ENCODE measurements at places on chromosomes 3 and 15.

DNA sequence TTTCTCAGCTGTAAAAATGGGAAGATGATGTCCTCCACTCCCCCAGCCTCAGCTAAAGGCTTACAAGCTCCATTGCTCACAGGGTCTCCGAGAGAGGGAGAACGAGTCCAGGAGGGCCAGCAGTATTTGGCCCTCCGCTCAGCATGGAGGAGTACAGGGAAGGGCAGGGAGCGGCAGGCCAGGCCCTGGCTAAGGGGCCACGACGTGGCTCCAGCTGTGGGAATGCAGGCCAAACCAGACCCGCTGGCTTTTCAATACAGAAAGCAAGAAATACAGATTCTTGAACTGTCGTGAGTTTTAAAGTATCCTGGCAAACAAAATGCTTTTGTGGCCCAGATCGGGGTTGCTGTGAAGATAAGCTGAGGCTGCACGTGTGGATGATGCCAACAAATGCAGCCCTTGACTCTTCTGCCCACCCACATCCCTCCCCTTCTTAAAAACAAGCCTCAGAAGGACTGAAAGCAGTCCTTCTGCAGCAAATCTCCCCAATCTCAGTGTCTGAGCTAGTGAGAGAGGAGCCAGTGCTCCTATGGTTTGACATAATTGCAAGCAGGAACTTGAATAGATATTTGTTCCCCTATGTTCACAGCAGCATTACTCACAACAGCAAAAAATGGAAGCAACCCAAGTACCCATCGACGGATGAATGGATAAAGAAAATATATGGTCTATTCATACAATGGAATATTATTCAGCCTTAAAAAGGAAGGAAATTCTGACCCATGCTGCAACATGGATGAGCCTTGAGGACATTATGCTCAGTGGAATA lies 18.5 kb upstream of the FBLN2 start:
- DNase-seq = no peak

- no peak for DNase-seq
Measured at GRCh38 chr3:151769175-151769574, 35.4 kb downstream of the AADACL2 start.

GRCh38 chr3:83457551-83457950 lies 1501.2 kb upstream of the CADM2 start:
- DNase-seq = no peak

- no peak for DNase-seq
Measured at GRCh38 chr3:197350446-197350845, 52.0 kb upstream of the DLG1 start.

- no peak for DNase-seq
Measured at GRCh38 chr3:124078953-124079911, 87.3 kb upstream of the ROPN1 start.

- no peak for DNase-seq
Measured at GRCh38 chr3:170589113-170589512, 3.2 kb upstream of the SLC7A14 start.

DNA sequence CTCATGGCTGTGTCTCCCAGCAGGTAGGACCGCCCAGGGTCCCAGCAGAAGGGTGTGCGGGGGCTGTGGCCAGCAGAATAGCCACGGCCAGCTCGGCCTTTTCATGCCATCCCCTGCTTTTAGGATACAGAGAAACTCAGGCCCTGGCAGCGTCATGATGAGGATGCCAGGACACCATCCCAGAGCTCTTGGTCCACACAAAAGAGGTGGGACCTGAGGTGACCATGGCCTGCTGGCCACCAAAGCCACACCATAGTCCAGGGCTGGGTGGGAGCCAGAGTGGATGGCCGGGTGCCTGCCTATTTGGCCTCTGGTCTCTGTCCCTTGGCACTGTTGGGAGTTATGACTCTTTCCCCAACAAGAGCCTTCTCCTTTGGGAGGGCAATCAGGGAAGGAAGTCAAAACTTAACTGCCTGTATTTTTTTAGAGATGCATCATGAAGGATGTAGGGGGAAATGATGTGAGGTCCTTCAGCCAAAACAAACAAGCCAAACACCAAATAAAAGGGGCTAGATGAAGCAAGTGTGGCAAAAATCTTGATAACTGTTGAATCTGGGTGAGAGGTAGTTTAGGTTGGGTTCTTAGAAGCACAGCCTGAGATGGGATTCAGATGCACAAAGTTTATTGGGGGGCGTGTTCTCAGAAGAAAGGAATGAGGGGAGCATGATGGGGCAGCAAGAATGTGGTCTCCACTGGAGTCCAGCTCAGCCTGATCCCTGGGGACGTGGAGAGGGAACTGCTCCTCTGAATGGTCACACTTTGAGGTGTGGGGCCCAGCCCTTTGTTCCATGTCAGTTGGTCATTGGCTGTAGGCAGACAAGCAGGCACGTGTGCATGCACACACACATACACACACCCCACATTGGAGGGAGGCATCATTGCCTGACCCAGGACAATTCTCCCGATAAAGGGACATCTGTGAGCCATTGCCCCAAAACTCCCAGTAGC lies 33.2 kb downstream of the SMAD6 start:
- no peak for DNase-seq

DNA sequence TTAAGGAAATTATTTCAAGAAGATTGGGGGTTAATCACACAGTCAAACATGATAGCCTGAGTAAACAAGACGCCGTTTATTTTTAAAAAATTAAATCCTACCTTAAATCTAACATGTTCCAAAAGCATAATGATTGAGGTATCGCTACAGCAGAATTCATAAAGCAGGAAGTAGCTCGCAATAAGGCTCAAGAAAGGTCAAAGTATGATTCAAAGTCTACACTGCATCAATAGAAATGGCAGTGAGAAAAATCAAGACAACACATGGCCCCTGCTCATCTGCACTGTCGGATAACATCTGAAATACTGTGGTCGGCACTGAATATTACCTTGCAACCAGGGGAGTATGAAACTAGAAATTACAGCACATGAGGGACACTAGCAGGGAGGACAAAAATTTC lies 93.2 kb downstream of the SMARCC1 start:
- no peak for DNase-seq

DNA sequence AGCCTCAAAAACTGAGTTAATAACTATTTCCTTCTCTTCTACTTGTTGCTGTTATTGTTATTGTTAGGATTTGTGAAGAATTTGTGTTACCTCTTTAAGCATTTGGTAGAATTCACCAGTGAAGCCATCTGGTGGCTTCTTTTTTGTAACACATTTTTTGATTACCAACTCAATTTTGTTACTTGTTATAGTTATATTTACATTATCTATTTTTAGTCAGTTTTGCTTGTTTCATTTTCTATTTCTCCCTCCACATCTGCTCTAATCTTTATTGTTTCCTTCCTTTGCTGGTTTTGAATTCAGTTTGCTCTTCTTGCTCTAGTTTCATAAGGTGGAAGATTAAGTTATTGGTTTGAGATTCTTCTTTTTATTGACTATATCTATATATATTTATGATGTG lies 3.7 kb upstream of the SLC9C1 start:
- no peak for DNase-seq

GRCh38 chr3:196932600-196932999 lies 9.7 kb downstream of the NCBP2 start:
- DNase-seq = no peak

DNA sequence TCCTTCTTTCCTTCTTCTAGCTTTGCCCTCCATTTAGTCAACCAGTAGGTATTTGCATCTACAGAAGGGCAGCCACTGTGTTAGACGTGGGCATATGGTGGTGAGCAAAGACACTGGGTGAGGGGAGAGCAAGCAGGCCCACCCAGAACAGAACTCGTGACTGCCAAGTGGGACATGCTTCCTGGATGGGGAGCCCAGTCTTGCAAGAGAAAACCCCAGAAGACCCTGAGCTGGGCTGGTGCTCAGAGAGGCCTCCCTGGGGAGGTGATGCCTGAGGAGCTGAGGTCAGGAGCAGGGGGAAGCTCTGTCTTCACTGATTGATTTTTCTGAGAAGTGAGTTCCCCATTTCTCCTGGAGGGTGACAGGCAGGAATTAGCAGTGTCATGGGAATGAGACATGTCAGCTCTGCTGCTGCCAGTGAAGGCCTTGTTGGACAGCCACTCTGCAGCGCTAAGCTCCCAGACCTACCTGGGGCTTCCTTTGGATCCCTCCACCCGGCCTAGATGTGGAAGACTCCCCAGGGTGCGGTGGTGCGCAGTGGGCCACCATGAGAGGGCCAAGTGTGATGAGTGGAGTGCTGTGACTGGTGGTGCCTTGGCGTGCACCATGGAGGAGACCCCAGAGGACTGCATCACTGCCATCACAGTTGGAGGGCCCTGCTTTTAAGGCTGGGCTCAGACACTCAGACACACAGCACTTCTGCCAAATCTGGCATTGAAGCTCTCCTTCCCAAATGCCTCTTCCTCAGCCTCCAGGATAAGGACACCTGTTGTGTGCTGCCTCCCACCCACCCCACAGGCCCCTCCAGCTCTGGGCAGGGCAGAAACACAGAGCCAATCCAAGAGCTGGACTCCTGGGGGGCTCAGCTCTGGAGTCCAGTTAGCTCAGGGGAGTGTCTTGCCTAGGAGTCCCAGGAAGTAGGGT lies 40.0 kb upstream of the TOPBP1 start:
- DNase-seq = no peak

- no peak for DNase-seq
Measured at GRCh38 chr3:152595975-152596821, 238.7 kb upstream of the P2RY1 start.

DNA sequence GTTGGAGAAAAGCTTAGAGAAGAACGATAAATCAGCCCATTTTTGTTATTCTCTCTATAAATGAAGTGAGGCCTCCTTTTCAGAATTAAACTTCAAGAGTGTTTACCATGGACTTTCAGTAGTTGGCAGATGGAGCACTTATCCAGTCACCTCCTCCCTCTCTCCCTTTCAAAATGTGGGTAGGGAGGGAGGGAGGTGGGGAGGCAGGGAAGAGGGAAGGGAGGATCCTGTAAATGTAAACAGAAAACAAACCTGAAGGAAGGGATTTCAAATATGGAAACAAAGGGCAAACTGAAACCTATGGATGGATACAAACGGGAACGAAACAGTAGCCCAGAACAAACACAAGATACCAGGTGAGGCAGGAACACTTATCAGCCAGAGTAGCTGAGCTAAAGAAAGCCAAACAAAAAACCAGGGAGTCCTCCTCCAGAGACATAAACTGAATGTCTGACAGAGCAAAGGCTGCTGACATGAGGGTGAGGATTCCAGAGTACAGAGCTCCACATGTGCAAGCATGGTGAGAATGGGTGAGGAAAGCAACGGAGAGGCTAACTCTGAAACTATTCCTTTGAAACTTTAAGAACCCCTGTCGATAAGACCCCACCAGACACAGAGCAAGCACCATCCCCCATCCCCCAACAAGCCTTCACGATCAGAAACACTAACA lies 41.0 kb upstream of the GP5 start:
- DNase-seq = no peak

DNA sequence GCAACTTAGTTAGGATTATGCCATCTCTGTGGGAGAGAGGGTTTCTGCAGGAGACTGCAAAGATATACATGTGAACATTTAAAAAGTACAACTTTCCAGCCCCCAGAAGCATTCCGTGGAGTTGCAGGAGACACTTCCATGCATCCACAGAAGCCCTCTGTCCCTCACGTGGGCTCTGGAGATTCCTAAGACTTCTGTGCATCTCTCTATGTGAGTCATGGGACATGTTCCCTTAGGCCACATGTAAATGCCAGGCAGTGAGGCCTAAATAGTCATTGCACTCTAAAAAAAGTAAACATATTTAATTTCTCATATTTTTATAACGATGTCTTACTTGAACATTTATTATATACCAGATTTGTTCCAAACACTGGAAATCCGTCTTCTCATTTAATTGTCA lies 126.5 kb upstream of the ROPN1 start:
- no peak for DNase-seq

DNA sequence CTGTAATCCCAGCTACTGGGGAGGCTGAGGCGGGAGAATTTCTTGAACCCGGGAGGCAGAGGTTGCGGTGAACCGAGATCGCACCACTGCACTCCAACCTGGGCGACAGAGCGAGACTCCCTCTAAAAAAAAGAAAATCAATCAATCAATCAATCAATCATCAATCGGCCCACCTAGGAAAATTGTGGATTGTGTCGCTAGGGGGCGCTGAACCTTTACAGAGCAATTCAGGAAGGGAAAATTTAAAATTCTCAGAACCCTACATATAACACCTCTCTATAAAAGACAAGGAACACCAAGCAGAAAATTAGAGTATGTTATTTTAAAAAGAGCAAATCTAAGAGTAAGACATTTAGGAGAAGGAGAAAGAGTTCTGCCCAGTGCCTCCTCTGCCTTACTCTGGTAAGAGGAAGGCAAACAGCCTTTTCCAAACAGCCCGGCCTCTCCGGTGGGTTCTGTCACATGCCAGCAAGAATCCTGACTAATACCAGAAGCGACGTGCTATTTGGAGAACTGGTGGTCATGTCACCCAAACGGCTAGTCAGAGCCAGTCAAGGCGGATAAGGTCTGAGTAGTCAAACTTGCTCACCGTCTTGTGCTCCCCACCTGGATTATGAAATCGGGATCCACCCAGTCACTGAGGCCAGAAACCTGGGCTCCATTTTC lies 22.3 kb upstream of the SMCO1 start:
- DNase-seq = peak; percentile 52

DNA sequence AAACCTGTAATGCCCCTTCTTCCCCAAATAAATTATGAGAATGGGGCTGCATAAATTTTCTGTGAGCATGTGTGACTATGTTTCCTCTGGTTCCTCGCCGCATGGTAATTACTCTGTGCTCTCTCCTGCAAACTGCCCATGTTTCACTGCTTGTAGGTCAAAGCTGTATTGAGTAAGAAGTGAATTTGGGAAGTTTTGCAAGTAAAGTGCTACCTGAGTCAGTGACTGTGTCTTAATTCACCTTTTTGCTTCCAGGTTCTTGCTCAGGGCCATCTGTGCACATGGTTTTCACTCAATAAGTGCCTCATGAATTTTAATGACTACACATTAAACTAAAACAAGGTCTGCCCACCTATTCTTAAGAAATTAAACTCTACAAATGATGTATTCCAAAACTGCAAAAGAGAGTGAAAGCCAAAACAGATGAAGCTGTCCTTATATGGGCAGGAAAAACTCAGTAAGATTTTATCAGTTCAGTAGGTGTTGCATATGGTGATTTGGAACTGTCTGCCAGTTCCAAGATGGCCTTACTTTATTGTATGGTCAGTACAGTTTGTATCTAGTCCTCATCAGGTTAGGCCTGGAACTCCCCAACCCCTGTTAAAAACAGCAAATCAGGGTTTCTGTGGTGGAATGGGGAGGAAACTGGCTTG lies 100.0 kb downstream of the LPP start:
- DNase-seq = no peak

- no peak for DNase-seq
Measured at GRCh38 chr3:190183121-190183520, 62.4 kb upstream of the P3H2 start.

GRCh38 chr15:28098766-28099554 lies at the start of gene OCA2:
Gene OCA2, minus strand, starts transcription at chr15:28099315. Its CDS starts 17,441 bp downstream, at chr15:28081874.
- DNase-seq = no peak

- no peak for DNase-seq
Measured at GRCh38 chr3:157398598-157398997, 38.1 kb upstream of the PTX3 start.

DNA sequence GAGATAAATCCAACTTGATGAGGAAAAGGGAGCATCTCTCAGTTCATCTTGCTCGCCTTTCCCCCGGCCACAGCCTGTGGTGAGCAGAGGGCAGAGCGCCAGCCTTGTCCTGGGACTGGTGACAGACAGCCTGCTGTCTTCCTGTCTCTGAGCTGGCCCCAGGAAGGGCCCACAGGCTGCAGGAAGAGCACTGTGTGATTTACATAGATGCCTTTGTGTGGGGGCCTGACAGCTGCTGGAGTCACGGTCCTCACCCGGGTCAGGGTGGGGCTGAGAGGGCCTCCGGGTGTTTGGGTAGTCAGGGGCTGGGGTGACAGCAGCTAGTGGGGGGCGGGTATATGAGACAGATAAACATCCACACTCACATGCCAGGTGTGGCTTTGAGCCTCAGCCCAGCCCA lies 29.3 kb downstream of the PLA2G4D start:
- no peak for DNase-seq

GRCh38 chr3:36823806-36824205 lies 59.5 kb upstream of the DCLK3 start:
- DNase-seq = no peak

All from stimulated activated CD8-positive, alpha-beta memory T cell treated with anti-CD3 and anti-CD28 coated beads, Interleukin-7, amount 100 ng/mL, for 1 hour (primary cell).